Stimulated activated CD4-positive, alpha-beta T cell treated with anti-CD3 and anti-CD28 coated beads, Interleukin-12 subunit alpha, Interleukin-12 subunit beta, amount 100 ng/mL, for 24 hours (primary cell): ENCODE measurements at places on chromosomes 3 and 15.
A peak's percentile ranks its signal among the peaks of the same experiment; 100 is the strongest.

DNA sequence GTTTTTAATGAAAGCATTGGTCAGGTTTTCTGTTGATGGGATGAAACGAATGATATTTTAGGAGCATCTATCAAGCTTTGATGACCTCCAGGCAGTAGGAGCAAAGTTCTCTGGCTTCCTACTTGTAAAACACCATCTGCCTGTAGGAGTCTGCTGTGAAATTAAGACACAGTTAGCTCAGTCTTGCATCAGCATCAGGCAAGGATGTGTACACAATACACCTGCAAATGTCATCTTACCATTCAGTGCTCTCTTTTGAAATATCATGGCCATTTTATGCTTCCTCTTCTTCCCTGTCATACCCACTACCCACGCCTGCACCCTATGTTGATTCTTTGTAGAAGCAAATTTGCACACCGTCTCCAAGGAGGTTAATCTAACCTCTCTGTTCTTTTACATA, 38.2 kb downstream of the B3GALNT1 start:
- DNase-seq = no peak

DNA sequence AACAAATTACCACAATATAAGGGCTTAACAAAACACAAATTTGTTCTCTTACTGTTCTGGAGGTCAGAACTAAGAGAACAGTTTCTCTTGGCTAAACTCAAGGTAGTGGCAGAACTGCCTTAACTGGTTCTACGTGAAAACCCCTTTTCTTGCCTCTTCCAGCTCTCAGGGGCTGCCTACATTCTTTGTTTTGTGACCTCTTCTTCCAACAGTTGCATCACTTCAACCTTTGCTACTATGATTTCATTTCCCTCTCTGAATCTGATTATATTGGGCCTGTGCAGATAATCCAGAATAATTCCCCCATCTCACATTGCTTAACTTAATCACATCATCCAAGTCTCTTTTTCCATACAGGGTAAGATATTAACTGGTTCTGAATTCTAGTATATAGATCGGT, 624.6 kb downstream of the ZPLD1 start:
- DNase-seq = no peak

- no peak for DNase-seq
Measured at GRCh38 chr3:73768524-73769308, 144.0 kb upstream of the PDZRN3 start.

DNA sequence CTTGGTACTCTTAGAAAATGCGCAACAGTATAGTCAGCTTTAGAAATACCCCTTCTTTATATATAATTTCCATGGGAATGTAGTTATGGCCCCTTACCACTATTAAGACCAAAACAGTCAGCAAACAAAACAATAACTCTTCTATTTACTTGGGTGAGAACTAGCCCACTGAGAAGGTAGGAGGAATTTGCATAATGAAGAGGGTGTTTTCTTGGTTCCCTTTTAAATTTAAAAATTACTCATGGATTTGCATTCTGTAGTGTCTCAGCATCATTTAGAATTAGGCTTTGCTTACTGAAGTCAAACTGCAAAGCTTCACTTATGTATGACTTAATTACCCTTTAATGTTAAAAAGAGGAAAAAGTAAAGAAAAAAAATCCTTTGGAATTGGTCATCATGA, 350.8 kb downstream of the PTPRG start:
- DNase-seq = no peak

DNA sequence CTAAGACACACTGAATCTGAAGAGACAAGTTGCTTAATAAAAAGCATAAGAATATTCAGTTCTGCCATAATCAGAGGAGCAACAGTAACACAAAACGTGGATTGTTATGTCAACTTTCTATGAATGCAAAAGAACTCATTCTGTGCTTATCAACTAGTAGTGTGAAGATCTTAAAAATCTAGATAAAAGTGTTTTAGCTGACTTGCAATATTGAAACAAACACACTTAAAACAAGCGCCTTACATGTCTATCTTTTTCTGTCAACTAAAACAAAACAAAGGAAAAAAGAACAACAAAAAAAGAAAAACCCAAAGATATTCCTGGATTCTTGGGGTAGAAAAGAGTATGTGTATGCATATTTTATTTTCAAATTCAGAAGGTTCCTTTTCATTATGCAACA, 37.7 kb downstream of the TASOR start:
- DNase-seq = no peak

DNA sequence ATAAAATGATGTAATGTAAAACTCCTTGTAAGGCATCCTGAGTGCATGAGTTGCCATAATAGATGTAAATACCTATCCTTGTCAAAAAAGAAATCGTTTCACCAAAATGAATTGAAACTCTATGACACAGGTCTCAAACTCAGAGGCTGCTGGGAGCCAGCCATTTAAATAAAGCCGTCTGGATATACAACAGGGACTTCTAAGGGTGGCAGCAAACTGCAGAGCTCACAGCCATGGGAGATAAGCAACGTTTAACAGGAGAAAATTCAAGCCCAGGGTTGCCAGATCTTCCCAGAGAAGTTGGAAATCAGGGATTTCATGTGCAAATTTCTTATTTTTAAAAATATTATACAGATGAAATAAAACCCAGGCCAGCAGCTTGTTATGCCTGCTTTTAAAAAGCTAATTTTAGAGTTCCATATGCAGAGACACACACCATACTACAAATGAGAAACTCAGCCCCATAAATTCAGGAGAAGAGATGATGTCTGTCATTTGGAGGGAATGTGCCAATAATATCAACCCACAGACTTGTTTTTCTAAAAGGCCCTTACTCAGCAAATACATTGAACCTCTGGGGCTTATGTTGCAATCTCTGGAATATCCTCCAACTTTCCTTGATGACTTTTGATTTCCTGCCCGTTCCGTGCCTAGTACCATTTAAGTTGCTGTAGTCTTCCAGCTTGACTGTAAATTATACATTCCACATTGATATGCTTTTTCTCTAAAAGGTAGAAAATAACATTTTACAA, 75.6 kb downstream of the AQP9 start:
- DNase-seq = no peak

GRCh38 chr3:127258733-127259132, 29.1 kb downstream of the PRR20G start:
- no peak for DNase-seq

DNA sequence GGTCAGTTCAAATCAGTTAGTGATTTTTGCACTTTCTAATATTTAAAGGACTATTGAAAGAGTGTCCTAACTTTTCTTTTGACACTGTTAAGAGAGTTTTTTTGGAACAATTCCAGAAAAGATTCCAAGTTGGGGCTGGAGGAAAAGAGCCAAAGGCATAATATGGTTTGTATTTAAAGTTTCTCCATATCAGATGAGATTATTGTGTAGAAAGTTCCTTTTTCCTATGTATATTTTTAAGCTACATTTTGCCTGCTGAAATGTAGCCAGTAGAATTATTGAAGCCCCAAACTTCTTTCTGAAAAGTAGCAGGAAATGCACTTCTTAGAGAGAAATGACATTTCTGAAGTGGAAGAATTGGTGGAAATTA, 136.5 kb upstream of the TSC22D2 start:
- no peak for DNase-seq

- DNase-seq = no peak
Measured at GRCh38 chr3:172355836-172356235, 92.4 kb downstream of the GHSR start.

- DNase-seq = peak; percentile 72
Measured at GRCh38 chr3:122514123-122515019, at the start of gene KPNA1. Gene KPNA1 (minus strand): TSS chr3:122514939. CDS start chr3:122496565, 18,374 bp downstream.

DNA sequence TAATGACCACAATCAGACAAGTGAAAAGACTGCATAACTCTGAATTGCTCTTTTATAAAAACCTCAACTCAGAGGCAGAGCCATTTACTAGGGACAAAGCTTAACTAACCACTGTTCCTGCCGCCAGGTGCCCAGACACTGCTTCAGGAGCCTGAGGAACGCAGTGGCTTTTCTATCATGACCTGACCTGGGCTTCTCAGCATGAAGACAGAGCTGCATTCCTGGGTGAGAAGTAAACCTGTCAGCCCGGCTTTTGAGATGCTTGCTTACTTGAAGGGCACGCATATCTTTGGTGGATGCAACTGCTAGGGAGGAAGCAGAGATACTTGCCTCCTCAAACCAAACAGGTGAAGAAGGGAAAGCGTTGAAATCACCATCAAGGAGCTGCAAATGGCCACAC, 7.9 kb downstream of the LRRC31 start:
- no peak for DNase-seq

DNA sequence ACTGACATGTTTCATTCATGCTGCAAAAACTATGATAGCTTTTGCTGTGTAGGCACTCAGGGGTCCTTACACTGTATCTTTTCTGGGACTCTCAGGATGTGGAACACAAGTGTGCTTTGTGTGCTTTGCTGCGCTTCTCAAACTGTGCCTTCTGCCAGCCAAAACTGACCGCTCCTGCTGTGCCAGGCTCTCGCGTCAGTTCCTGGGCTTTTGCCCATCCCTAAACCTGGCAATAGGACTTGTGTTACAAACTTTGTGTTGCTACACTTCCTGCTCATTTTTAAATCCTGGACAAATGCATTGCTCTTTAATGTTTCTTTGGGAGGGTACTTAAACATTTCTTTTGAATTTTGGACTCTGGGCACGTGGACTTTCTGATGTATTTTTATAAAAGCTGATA, 60.3 kb downstream of the DIPK2A start:
- no peak for DNase-seq

- DNase-seq = peak; percentile 7
Measured at GRCh38 chr3:41198526-41198925, 779 bp upstream of the CTNNB1 start.

DNA sequence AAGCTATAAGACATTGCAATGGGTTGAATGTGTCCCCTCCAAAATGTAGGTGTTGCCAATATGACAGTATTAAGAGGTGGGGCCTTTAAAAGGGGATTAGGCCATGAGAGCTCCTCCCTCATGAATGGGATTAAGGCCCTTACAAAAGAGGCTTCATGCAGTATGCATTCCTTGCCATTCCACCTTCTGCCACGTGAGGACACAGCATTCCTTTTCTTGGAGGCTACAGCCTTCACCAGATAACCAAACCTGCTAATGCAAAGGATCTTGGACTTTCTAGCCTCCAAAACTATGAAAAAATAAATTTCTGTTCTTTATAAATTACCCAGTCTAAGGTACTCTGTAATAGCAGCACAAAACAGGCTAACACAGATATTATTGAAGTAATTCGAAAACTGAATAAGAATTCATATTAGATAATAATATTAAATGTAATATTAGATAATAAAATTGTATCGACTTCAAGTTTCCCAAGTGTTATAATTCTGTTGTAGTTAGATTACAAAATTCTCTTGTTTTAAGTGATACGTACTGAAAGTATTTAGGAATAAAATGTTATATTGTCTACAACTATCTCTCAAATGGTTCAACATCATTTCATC, 29.4 kb upstream of the ATP8B4 start:
- DNase-seq = no peak

GRCh38 chr15:62083194-62084154, 16.7 kb downstream of the C2CD4A start:
- no peak for DNase-seq

DNA sequence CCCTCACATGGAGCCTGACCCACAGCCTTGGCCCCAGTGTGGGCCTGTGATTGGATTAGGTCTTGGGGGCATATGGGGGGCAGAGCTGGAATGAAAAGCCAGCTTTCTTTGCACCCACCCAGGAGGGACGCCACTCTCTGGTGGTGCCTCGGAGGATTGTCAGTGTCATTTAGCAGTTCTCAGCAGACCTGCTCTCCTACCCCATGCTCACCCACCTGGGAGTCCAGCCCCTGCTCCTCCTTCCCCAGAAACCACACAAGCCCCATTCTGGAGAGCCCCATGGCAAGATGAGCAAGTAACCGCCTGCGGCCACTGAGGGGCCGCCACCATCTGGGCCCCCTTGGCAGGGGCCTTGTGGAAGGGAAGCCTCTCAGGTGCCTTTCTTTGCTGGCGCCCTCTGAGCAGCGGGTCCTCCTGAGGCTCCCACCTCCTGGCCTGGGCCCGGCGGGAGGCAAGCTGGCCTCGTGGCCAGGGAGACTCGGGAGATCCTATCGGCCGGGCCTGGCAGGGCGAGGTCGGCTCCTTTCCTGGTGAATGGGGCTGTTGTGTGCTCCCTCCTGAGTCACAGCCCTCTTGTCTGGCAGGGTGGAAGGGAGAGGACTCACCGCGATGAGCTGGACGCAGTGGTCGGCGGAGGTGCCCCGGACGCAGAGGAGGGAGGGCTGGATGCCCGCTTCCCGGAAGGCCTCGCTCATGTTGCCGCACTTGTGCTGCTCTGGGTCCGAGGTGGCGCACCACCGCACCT, 2.3 kb downstream of the MELTF start:
- DNase-seq = no peak

- no peak for DNase-seq
Measured at GRCh38 chr3:147298511-147298982, 107.8 kb downstream of the ZIC4 start.

DNA sequence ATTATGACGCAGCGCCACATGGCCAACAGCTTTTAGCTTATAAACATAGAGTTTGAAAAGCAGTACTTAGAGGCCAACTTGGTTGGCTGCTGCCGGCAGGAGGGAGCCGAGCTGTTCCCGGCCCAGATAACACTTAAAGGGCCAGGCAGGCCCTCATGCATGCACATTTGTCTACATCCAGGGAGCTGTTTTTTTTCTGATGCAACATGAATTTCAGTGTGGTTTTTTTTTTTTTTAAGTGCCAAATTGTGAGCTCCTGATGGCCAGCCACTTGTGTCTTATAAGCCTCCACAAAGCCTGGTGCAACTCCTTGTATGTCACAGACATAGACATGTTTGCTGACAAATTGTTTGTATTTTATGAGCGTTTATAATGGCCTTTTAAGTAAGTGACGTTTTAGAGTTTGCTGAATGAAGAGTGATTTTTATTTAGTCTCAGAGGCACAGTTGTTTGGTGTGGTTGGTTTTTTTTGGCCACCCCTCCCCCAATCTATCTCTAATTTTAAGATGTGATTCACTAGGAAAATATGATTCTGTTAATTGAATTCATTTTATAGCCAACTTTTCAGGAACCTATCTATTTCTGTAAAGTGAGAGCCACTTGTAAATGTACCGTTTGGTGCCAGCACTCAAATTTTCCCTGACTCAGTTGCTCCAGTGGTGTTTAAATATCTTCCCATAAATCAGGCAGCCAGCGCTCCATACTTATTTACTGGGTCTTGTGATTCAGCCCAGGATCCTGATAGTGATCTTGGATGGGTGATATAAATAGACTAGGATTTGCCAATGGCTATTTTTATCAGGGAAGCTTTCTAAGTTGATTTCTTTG, 134.3 kb downstream of the VGLL4 start:
- no peak for DNase-seq
